Stomach (tissue), 19 donors: ENCODE measurements at places on chromosomes 2 and 18. TPM values are rescaled to one million over a fixed set of nuclear protein-coding genes. Genes with fewer than 3 reads are reported as not detected.

DNA sequence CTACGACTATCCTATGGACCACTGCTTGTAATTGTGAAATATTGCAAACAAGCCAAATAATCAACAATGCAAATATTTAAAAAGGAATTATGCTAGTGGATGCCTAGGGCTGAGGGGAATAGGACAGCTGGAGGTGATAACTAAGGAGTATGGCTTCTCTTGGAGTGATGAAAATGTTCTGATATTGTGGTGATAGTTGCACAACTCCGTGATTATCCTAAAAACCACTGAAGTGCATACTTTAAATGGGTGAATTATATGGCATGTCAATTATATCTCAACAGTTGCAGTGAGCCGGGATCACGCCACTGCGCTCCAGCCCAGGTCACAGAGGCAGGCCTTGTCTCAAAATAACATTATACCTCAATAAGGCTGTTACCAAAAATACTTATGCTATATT lies 125.1 kb upstream of the SH3BP4 start:
- DNase-seq: no peak
- peaks cover 13% of the 10 kb centered on the region for H3K4me1 ChIP-seq
- no peaks in the 10 kb centered on the region for H3K36me3 ChIP-seq
- no peak overlapping the region for H3K4me3 ChIP-seq

DNA sequence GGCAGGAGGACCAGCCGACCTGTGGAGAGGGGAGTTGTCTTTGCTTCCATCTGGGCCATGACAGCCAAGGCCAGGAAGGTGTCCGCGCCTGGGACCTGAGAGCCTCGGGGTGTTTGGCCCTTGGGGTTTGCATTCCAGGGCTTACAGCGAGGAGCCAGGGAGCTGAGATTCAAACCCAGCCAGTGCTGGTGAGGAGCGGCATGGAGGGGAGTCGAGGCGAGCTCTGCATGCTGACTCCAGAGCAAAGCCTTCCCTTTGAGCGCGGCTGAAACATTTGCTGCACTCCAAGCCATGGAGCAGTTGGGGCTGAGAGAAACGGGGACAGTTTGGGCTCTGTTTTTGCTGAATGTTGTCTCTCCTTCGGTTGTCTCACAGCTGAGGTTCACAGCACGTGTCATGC lies 77.4 kb downstream of the TWIST2 start:
- no peak for DNase-seq
- no peaks in the 10 kb centered on the region for H3K27me3 ChIP-seq
- H3K36me3 ChIP-seq: no peaks in the 10 kb centered on the region
- H3K4me3 ChIP-seq: no peak overlapping the region
- no peak overlapping the region for H3K27ac ChIP-seq

DNA sequence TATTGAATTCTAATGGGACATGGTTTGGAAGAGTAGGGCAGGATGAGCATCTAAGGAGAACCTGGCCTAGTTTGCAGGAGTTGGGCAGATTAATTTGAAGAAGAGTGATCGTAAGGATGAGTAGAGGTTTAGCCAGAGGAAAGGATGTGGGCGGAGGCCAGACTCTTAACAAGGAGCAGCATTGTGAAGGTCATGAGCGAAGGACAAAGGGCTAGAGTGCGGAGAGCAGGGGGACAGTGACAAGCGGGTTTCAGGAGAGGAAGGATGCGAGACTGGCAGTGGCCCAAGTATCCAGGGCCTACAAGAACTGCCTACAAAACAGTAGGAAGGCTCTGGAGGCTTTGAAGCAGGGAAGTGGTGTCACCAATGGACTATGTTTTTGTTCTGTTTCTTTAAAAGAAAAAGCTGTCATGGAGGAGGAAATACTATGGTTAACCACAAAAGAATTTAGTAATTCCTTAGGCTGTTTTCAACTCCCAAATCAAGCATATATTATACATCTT lies 20.1 kb downstream of the SLC66A3 start:
- no peak for DNase-seq
- no peaks in the 10 kb centered on the region for H3K27me3 ChIP-seq
- peaks cover 13% of the 10 kb centered on the region for H3K36me3 ChIP-seq

- H3K27ac ChIP-seq: no peak within 1 kb of the TSS
- no peak for DNase-seq
- no peaks in the 10 kb centered on the region for H3K36me3 ChIP-seq
- peaks cover 36% of the 10 kb centered on the region for H3K4me1 ChIP-seq
- peak within 1 kb of the TSS; percentile 61 for H3K4me3 ChIP-seq
Observed at GRCh38 chr2:172085460-172086159, at the start of gene DLX1. Gene DLX1, plus strand, starts transcription at chr2:172085507. Its CDS starts 171 bp downstream, at chr2:172085678.

DNA sequence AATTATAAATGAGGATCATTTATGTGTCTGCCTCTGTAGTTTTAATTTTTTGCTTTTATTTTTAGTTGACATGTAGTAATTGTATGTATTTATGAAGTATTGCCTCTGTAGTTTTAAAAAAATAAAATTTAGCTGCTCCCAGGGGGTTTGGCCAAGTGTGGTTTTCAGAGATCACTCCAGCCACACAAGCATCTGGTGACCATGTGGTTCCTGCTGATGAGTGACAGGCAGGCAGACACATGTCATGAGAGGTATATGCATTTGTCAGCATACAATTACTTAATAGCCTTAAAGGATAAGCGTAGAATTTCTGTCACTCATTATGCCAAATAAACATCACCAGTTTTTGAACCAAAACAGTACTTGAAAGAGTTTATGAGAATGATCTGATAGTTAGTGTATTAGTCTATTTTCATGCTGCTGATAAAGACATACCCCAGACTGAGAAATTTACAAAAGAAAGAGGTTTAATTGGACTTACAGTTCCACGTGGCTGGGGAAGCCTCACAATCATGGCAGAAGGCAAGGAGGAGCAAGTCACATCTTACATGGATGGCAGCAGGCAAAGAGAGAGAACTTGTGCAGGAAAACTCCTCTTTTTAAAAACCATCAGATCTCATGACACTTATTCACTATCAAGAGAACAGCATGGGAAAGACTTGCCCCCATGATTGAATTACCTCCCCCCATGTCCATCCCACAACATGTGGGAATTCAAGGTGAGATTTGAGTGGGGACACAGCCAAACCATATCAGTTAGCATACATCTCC lies 29.6 kb downstream of the MREG start:
- no peak for DNase-seq
- no peak overlapping the region for H3K27ac ChIP-seq
- H3K36me3 ChIP-seq: no peaks in the 10 kb centered on the region
- no peaks in the 10 kb centered on the region for H3K27me3 ChIP-seq

DNA sequence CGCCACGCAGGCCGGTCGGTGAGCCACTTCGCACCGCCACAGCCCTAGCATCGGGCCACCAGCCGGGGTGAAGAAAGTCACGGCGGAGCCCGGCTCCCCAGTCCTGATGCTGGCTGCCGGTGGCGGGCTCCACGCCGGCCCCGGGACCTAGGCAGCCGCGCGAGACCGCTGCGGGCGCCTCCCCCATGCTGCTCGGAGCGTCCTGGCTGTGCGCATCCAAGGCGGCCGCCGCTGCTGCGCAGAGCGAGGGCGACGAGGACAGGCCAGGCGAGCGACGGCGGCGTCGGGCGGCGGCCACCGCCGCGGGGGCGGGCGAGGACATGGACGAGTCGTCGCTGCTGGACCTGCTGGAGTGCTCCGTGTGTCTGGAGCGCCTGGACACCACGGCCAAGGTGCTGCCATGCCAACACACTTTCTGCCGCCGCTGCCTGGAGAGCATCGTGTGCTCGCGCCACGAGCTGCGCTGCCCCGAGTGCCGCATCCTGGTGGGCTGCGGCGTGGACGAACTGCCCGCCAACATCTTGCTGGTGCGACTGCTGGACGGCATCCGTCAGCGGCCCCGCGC lies 433 bp downstream of the SH3RF3 start:
- H3K27me3 ChIP-seq: no peaks in the 10 kb centered on the region
- no peaks in the 10 kb centered on the region for H3K36me3 ChIP-seq
- DNase-seq: no peak
- peak overlapping the region; percentile 77 for H3K4me3 ChIP-seq

DNA sequence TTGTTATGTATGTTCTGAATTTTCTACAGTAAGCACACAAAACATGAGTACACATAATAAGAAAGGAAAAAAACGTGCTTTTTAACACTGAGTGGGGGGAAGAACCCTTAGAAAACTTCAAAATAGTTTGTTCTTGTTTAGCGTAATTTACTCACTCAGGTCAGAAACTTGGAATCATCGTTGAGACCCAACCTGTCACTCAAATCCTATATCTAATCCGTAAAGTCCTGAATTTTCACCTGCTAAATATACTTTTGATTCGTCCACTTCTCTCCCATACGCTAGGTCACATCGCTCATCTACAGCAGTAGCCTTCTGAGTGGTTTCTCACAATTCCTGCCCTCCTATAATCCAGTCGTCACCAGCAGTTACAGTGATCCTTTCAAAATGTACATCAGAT lies 767 bp downstream of the TPRKB start:
- peak overlapping the region; percentile 94 for H3K4me3 ChIP-seq
- H3K27me3 ChIP-seq: no peaks in the 10 kb centered on the region
- H3K36me3 ChIP-seq: peaks cover 34% of the 10 kb centered on the region
- H3K4me1 ChIP-seq: peaks cover 26% of the 10 kb centered on the region

GRCh38 chr2:8794923-8795825 lies 42.2 kb downstream of the KIDINS220 start:
- peaks cover 35% of the 10 kb centered on the region for H3K36me3 ChIP-seq
- no peak overlapping the region for H3K4me3 ChIP-seq
- DNase-seq: no peak
- H3K27ac ChIP-seq: no peak overlapping the region
- no peaks in the 10 kb centered on the region for H3K4me1 ChIP-seq

- H3K4me3 ChIP-seq: no peak overlapping the region
- DNase-seq: no peak
- H3K27ac ChIP-seq: no peak overlapping the region
- no peaks in the 10 kb centered on the region for H3K36me3 ChIP-seq
- H3K27me3 ChIP-seq: no peaks in the 10 kb centered on the region
Observed at GRCh38 chr2:167856190-167856589, 391.2 kb downstream of the STK39 start.

DNA sequence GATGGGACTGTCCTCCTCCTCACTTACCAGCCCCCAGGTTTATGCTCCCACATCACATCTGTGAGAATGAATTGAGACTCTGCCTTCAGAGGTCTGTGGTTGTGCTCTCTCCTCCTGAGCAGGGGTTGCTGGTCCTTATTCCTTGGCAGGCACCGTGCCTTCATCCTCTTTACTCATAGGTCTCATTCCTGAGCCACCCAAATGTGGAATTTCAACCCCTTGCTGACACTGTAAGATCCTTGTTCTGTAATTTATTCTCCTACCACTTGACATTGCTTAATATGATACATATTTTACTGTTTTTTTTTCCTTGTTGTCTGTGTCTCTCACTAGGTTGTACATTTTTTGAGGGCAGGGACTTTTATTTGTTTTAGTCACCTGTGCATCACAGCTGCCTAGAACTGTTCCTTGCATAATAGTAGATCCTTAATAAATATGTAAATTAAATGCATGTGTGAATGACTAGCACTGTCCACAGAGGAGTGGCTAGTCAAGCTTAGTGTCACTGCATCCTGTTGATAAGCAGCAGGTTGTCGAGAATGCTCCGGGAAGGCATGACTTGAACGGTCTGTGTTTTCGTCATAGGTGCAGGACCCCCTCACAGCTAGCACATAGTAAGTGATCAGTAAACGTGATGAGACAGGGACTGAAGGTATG lies 180.6 kb downstream of the ZNF407 start:
- no peaks in the 10 kb centered on the region for H3K36me3 ChIP-seq
- H3K4me3 ChIP-seq: no peak overlapping the region
- H3K4me1 ChIP-seq: no peaks in the 10 kb centered on the region
- H3K27me3 ChIP-seq: no peaks in the 10 kb centered on the region

The FKBP7 gene
- polyA plus RNA-seq: 6.4 TPM

The IKZF2 gene
- 3.7 TPM for polyA plus RNA-seq

The KCNE4 gene
- 2.5 TPM for polyA plus RNA-seq
